ENCODE measurements at places on chromosomes 3 and 15.

DNA sequence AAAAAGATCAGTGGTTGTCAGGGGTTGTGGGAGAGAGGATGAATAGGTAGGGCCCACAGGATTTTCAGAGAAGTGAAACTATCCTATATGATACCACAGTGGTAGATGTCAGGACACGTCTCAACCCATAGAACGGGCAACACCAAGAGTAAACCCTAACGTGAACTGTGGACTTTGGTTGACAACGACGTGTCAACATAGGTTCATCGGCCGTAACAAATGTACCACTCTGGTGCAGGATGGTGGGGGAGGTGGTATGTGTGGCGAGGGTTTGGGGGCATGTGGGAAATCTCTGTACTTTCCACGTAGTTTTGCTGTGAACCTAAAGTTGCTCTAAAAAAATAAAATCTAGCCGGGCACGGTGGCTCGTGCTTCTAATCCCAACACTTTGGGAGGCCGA lies 13.0 kb upstream of the PIGZ start:
- DNase-seq, result no peak

GRCh38 chr3:18732474-18732873 lies 307.3 kb upstream of the SATB1 start:
- DNase-seq, result no peak

DNA sequence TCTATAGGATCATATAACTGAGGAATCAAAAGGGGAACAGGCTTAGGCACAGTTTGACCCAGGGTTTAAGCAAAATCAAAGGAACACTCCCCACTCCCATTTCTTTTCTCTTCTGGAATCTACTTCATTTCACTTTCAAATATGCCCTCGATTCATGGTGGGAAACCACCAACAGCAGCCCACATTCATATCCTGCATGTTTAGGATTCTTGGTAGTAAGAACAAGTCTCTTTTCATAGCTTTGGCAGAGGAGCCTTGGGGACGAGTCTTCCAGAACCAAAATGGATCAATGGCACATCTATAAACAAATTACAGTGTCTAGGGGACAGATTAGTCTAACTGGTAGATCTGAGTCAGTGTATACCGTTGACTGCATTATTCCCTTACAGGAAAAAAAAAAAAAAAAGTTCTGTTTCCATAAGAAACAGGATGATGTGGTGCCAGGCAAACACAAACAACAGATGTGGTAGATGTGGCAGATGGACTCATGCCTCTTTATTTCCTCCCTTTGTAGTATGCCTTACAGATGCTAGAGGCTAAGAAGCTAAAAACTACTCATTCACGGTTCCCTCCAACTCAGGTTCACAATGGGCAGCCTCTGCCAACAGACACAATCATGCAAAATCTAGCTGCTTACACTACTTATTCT lies 578.3 kb upstream of the ADAMTS9 start:
- DNase-seq, result no peak

DNA sequence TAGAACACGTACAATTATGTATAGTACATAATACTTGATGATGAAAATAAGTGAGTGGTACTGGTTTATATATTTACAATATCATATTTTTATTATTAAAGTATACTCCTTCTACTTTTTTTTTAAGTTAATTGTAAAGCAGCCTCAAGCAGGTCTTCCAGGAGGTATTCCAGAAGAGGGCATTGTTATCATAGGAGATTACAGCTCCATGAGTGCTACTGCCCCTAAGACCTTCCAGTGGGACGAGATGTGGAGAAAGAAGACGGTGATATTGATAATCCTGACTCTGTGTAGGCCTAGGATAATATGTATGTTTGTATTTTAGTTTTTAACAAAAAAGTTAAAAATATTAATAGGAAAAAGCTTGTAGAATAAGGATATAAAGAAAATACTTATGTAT lies 40.3 kb upstream of the SCN5A start:
- DNase-seq, result no peak

- DNase-seq, result no peak
Observed at GRCh38 chr3:7749931-7750695, 751.5 kb upstream of the LMCD1 start.

GRCh38 chr3:180383332-180384020 lies 218.5 kb upstream of the TTC14 start:
- no peak for DNase-seq

GRCh38 chr3:122944671-122945161 lies 82.8 kb downstream of the SEMA5B start:
- no peak for DNase-seq

- DNase-seq, result no peak
Observed at GRCh38 chr3:122563717-122564025, 429 bp downstream of the PARP9 start.

DNA sequence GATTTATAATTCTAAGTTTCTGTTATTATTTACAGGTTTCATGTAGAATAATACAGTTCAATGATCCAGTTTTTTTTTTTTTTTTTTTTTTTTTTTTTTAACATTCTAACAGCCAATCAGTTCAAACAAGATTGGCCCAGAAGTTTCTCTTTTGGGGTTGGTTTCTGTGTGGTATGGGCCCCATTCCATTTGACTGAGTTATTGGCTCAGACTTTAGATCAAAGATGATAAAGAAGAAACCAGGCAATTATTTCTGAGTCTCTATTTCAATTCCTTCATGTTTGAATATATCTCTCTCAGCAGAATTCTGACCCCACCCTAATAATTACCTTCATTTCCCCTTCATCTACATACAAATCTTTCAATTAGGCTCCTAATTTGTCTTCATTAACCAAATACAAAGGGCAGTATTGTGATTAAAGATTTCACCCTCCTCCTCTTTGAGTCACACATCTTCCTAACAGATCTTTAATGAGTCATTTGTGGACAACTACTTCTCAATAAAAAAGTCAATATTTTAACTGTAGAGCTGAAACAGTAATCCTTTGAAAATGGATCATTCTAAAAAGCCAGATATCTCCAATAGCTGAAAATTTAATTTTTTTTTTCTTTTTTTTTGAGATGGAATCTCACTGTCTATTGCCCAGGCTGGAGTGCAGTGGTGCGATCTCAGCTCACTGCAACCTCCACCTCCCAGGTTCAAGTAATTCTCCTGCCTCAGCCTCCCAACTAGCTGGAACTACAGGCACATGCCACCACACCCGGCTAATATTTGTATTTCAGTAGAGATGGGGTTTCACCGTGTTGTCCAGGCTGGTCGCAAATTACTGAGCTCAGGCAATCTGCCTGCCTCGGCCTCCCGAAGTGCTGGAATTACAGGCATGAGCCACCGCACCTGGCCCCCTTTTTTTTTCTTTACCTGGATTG lies 878.8 kb downstream of the NAALADL2 start:
- no peak for DNase-seq

DNA sequence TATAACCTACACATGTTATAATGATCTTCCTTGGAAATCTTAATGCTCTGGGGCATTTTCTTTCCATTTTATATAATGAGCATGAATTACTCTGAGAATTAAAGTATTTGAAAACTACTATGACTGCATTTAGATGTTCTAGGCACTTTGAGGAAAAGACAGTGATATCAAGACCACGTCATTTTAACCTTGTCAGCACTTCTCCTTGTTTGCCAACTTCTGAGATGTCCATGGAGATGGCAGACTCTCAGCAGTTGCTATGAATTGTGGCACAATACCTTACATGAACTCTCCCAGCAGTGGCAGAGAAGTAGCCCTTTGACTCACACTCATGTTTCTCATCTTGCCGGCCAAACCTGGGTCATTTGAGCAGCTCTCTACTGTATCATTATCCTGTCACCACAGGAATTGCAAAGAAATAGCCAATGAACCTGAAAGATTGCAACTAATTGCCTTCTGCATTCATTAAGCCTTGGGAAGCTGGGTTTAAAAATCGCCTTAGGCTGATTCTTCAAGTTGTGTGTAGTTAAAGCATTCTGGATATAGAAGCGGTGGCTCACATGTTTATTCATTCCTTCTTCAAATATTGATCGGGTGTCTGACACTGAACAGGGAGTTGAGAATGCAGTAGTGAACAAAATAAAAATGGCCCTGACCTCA lies 272.2 kb upstream of the CFAP20DC start:
- no peak for DNase-seq

GRCh38 chr3:31885235-31885634 lies 95.8 kb downstream of the OSBPL10 start:
- DNase-seq, result no peak

DNA sequence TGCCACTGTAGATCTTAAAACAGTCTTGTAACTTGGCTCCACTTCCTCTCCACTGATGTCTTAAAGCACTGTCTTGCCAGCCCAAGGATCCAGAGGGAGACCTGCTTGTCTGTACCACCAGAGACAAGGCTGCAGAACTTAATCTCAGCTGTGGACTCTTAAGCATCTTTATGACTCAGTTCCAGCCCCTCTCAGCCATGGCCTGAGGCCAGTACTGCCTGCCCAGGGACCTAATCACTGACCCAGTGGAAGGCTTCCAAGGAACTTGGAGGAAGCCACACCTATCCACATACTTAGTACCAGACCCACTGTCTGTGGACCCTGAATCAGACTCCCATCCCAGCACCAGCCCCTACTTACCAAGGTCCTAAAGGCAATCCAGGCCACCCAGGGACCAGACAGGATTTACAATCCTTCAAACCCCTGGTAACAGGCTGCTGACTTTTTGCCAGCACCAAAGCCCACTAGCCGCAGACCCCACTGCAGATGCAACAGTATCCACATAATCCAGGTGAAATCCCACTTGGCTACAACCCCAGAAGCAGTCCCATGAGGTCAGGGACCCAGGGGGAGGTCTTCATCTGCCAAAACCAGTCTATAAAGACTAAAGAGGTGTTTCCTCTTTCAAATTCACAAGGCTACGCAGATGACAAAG lies 41.9 kb upstream of the PRR20G start:
- no peak for DNase-seq

GRCh38 chr3:183318877-183319276 lies 65.8 kb downstream of the B3GNT5 start:
- DNase-seq, result no peak

- DNase-seq, result no peak
Observed at GRCh38 chr3:141840737-141841544, 35.5 kb upstream of the ATP1B3 start.

GRCh38 chr3:179421500-179421899 lies 29.8 kb downstream of the GNB4 start:
- DNase-seq, result no peak

- DNase-seq, result no peak
Observed at GRCh38 chr3:54647721-54648120, 280.1 kb downstream of the LRTM1 start.

DNA sequence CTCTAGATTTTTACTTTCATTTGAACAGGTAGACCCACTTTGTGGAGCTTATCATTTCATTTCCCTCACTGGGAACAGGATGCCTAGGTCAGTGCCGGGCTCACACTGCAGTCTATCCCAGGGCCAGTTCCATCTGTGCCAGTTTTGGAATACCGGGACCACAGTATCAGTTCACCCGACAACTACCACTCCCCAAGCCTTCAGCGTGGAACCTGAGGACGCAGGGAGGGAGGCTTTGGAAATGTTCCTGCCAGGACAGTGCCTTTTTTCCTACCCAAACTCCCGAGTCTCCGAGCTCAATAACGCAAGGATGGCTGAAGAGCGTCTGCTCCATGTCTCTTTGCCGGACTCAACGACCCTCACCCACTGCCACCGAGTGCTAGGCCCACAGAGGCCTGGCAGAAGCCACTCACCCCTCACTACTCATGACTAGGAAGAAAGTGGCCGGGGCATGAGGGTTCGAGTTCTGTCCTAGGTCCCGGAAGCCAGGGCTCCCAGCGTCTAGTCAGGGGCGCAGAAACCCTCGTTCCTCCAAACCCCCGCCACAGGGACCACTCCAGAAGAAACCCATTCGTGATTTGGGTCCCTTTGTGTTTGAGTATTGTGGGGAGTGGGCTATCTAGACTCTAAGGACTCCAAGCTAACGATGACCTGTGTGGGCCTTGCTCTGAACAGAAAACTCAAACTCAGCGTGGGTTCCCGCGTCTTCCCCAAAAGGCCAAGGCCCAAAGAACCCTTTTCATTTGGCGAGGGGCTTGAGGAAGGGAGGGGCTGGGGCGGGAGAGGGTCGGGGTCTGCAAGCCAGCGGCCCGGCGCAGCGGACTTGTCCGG lies 11.4 kb downstream of the ZIC1 start:
- no peak for DNase-seq

DNA sequence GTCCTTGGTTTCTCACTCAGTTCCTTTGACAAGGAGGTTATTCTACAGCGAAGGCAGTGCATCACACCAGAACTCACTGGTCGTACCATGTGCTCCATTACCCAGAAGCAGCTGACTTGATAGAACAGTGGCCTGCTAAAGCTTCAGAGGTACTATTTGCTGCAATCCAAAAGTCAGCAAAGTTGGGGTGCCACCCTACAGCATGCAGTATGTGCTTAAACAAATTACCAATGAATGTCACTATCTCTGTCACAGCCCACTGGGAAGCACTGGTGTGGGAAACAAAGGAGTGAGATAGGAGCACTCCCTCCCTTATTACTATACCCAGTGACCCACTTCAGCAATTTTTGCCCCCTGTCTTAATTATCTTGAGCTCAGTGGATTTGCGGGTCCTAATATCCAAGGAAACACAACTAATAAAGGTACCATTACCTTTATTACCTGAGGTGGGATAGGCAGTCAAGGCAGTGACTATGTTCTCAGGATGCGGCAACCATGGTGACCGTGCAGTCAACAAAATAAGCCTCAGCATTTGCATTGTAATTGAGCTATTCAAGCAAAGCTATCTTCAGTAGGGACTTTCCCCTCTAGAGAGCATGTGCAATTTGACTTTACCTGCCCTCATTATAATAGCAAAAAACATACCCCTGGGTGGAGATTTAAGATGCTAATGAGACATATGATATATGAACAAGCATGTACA lies 199.4 kb downstream of the OCA2 start:
- no peak for DNase-seq

DNA sequence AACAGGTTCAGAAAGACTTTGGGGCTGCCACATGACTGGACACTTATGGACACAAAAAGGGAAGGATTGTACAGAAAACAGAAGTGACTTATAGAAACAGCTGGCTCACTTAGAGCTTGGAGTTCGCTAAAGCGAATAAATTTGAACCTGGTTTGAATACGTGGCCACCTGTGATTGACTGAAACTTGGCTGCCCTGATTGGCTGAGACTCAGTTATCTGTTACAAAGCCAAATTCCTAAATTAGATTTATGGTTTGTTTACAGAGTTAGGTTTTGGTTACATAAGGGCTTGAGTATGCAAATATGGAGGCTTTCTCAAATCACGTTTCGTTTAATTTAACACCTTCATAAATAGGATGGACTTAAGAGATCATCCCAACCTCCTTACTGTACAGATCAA lies 270.2 kb downstream of the THSD4 start:
- DNase-seq, result no peak

DNA sequence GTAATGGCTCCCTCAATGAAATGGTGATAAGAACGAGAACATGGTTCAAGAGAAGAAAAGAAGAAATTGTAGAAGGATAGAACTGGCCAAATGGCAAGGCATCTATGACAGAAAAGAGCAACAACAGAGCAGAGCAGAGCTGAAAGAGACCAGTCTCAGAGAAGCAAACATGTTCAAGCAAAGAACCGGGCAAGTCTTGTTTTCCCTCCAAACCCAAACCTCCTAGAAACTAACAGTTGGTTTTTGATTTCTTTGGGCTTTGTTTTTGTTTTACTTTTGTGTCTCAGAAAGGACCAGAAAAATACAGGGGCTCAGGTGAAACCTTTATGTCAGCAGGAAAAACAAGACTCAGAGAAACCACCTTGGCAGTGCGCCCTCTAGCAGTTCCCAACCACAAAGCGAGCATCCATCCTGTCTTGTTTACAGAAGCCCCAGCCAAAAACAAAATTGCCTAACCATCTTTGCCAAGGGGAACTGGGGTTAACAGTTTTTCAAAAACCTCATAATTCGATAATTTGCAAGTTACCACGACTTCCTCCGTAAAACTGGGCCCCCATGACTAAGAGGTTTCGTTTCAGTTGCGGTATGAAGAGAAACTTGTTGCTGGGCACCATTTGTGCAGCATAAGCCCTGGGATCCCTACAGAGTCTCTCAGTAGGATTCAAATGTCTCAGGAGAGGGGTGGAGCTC lies 159.2 kb upstream of the SLC24A5 start:
- no peak for DNase-seq
